ENCODE measurements at places on chromosomes 16 and 17.

DNA sequence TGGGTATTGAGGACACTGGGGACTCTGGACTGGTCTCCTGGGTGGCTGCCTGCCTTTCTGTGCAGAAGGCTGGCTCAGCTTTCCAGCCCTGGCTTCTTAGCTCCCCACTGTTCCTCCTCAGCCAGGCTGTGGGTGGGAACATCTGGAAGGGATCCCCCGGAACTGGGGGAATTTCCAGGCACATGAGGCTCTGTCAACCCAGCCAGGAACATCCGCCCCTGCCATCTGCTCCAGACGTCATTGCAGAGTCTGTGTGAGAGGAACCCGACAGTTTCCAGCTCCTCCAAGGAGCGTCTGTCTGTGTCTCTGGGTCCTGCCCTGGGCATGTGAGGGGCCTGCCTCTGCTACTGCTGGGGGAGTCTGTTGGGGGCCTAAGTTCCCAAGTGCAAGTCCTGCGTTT, 36.2 kb upstream of the CRHR1 start:
- DNase-seq, result no peak

DNA sequence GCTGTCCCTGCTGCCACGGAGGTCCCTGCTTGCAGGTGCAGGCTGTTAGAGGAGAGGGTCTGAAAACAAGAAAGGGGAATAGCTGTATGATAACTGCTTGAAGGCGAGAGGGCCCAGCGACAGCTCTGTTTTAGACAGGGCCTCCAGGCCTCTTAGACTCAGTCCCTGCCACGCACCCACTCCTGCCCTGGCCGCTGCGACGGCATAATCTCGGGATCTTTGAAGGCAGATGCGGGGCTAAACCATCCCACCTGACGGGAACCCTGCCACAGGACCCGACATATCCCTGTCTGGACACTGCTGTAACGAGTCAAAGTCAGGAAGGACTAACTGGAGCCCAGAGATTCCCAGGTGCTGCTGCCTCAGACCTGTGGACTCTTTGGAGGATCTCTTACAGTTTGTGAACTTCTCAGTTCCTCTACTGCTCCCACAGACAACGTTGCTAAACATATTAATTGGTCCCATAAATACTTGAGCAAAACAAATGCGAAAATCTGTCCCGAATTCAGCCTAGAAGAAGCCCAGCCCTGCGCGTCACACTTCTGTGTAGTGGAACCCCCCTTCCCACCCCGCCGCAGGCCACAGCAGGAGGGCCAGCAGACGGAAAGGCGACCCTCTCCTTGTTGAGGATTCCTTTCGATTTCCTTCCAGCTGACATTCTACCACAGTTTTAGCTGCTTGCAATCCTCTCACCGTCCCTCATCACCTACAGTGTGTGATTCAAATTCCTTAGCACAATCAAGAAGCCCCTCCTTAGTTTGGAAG, 998 bp upstream of the TMEM11 start:
- DNase-seq, result peak; percentile 91

GRCh38 chr17:12395733-12396354, 269.8 kb upstream of the MYOCD start:
- peak; percentile 90 for DNase-seq

GRCh38 chr16:71628810-71629209, 2.8 kb downstream of the MARVELD3 start:
- peak; percentile 49 for DNase-seq

- DNase-seq, result no peak
Measured at GRCh38 chr16:11964761-11965551, at the start of gene TNFRSF17. Gene TNFRSF17 (plus strand): TSS chr16:11965210. CDS start chr16:11965325, 115 bp downstream.

DNA sequence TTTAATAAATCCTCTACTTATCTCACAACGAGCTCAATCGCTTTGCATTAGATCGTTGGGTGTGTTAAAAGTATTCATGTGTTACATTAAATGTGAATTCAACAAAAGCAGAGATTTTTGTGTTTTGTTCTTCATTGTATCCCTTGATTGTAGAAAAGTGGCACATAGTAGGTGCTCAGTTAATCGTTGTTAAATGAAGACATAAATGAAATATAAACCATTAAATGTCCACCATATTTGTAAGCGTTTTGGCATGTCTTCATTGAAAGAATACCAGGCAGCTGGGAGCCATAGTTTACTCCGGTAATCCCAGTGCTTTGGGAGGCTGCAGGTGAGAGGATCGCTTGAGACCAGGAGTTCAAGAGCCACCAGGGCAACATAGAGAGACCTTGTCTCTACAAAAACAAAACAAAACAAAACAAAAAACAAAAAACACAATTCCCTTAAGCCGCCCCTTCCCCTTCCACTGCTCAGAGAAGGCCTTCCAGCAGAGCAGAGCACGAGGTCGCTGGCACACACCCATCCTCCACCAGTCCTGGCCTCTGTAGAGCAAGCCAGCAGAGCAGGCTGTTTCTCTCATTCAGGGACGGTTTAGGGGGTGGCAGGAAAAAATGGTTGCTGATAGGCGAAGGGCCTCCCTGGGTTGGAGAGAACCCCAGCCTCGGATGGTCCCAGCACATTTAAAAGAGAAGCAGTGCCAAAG, 673 bp upstream of the CHD9 start:
- no peak for DNase-seq
